ENCODE measurements at places on chromosomes 2 and 18.

DNA sequence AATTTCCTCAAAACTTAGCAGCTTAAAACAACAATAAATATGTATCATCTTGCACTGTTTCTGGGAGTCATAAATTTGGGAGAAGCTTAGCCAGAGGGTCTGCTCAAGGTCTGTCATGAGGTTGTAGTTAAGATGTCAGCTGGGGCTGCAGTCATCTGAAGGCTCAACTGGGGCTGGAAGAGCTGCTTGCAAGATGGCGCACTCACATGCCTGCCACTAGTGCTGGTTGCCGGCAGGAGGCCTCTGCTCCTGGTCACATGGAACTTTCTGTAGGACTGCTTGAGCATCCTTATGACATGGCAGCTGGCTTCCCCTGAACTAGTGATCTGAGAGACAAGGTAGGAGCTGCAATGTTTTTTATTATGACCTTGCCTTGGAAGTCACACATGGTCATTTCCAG is 215.5 kb upstream of the HAAO start:
- DNase-seq, result no peak

DNA sequence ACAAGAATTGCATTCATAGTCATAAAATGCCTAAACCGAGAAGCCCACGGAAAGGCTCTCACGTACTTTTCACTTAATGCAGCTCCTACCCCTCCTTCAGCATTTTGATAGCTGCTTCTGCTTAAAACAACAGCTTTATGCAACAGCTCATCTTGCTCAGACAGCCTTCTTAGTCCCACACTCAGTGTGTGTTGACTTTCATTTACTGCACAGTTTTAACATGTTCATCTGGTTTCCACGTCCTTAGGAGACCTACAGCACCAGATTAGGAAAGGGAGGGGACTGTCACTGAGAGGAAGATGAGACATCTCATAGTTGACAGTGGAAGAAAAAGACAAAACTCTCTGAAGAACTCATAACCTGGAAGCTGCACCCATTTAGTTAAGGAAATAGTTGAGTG is 435.4 kb downstream of the SETBP1 start:
- no peak for DNase-seq

DNA sequence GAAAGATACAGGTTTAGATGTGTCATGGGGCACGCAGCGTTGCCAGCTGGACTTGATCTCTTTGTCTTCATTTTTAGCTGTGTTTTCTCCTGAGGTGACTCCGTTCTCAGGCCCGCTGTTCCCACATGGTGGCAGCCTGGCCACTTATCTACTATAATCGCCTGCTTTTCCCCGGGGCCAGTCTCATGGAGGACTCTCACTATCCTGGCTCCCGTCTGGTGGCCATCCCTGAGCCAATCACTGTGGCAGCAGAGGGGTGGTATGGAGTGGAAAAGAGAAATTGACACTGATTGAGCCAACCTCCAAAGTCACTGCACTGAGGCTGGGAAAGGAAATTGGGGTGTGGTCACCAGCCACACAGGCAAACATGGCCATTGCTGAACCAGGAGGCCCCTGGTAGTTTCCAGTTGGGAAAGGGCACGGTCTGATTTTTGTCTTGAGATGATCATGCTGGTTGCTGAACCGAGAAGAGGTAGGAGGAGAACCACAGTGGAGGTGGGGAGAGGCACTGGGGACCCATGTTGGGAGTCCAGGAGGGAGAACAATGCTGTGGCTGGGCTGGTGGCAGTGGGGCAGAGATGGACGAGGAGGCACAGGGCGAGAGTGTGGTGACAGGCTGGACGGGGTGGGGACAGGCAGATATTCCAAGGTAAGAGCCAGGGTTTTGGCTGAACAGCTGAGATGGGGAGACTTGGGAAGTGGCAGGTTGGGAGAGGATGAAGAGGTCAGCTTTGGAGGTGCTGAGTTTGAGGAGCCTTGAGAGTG is 45.6 kb downstream of the KCNIP3 start:
- no peak for DNase-seq

DNA sequence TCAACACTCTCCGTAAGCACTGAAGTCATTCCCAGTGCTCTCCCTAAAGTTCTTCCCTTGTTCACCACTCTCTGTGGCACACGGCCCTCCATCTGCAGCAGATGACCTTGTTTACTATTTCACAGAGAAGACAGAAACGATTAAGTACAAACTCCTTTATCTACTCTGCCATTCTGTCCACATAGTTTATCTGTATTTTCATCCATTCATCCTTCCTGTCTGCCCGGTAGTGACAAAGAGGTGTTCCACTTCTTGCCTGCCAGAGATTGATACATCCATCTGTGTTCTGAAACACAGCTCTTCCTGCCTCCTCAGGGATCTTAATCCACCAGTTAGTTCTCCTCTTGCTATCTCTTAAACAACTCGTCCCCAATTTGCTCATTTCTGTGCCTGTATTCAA is 77.9 kb upstream of the CD226 start:
- no peak for DNase-seq

DNA sequence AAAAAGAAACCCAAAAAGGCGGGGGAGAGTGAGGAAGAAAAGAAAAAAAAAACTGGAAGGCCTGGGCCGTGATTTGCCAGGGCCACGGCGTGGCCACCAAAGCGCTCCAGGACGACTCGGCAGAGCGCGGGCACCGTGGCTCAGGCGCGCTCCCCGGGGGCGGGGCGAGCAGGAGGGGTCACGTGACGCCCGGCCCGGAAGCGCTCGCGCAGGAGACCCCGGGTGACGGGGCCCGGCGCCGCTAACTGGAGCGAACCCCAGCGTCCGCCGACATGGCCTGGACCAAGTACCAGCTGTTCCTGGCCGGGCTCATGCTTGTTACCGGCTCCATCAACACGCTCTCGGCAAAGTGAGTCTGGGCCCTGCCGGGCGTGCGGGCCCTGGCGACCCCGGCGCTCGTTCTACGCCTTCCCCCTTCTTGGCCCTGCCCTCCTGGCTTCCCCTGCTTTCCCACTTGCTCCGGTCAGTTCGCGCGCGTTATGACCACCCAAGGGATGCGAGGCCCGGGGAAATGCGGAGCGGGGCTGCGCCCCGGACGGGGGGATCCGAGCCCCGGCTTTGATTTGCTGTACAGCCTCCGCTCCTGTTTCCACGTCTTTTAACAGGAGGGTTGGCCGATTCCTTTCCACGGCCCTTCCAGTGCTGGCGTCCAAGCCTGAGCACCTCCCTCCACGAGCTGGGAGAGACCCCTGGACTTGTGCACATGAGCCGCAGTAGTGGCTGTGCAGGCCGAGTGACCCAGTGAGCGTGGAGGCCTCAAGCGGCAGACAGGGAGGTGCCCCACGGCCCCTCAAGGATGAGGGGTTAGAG is at the start of gene SLC35F6:
Gene SLC35F6 (plus strand): TSS at position 207 of the 810 bp plus-strand sequence. CDS start 66 bp downstream, at position 273.
- DNase-seq, result peak; percentile 84

- DNase-seq, result no peak
Measured at GRCh38 chr2:170778900-170779299, 8.7 kb downstream of the ERICH2 start.

- no peak for DNase-seq
Measured at GRCh38 chr18:7980656-7981055, 413.5 kb downstream of the PTPRM start.

DNA sequence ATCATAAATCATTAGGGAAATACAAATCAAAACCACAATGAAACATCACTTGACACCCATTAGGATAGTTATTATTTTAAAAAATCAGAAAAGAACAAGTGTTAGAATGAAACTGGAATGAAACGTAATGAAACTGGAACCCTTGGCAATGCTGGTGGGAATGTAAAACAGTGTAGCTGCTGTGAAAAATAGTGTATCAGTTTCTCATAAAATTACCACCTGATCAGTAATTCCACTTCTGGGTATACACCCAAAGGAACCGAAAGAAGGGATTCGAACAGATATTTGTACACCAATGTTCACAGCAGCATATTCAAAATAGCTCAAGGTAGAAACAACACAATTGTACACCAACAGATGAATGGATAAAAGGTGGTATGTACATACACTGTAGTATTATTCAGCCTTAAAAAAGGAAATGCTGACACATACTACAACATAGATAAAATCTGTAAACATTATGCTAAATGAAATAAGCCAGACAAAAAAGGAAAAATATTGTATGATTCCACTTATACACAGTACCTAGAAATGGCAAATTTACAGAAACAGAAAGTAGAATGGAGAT is 27.0 kb downstream of the ROCK1 start:
- peak; percentile 9 for DNase-seq
